Activated T-cell treated with anti-CD3 and anti-CD28 coated beads, Interleukin-2, amount 50 U/mL, for 1 hour (primary cell): ENCODE measurements at places on chromosomes 2 and 18.

DNA sequence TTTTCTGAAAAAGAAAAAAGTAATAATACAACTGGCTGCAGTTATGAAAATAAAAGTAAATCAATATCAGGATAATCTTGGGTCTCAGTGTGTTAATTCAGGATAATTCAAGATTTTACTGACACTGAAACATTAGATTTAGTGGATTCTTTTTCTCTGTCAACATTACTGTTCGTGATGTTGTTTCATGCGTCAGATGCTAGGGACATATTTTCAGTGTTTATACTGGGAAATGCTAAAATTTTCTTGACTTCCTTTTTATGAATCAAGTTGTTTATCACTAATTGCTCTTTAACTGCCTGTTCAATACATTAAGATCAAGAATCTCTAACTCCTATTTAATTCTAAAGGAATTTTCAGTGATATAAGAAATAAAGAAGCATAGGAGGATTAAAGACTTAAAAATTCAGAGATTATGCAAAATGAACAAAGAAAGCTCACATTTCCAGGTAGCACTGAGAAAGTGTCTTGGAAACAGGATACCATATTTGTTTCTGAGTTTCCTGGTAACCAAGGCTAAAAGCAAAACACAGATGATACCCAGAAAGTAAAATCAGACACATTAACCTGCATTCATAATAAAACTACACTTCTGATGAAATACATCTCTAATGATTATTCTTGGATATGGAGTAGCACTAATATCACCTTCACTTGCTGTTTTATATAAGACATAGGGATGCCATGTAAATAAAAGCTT is 174.0 kb downstream of the ARL4C start:
- no peak for DNase-seq

- DNase-seq: no peak
Measured at GRCh38 chr2:200172521-200172920, 134.0 kb upstream of the SPATS2L start.

- DNase-seq: peak; percentile 19
Measured at GRCh38 chr2:30622452-30622851, 175.4 kb downstream of the LCLAT1 start.

DNA sequence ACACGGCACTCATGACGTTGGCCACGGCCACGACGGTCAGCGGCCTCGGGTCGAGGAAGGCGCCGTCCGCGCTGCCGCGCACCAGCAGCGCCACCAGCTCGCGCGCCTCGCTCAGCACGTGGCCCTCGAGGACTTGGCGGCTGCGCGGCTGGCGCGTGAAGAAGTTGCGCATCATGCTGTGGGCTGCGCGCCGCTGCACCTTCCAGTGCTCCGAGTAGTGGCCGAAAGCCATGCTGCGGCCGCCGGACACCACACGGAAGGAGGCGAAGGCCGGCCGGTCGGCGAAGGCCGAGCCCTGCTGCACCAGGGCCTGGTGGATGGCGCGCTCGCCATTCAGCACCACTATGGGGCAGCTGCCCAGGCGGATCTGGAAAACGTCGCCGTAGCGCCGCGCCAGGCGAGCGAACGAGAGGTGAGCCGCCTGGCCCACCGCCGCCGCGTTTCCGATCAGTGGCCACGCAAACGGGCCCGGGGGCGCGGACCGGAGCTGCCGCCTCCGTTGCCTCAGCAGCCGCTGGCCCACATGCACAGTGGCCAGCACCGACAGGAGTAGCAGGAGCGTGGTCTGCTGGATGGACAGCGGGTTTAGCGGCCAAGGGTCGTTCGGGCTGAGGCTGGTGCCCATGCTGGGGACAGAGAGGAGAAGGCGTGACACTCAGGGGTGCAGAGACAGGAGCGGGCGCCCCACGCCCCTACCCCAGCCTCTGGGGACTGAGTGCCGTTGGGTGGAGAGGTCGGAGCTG is 1.0 kb downstream of the CYP1B1 start:
- no peak for DNase-seq

GRCh38 chr2:152558158-152558984 is 158.9 kb downstream of the PRPF40A start:
- DNase-seq: no peak

- peak; percentile 2 for DNase-seq
Measured at GRCh38 chr2:128308889-128309279, 9.8 kb downstream of the HS6ST1 start.

- no peak for DNase-seq
Measured at GRCh38 chr2:1601471-1602277, 142.6 kb downstream of the PXDN start.

GRCh38 chr2:37011130-37011529 is 44.8 kb upstream of the STRN start:
- DNase-seq: no peak

DNA sequence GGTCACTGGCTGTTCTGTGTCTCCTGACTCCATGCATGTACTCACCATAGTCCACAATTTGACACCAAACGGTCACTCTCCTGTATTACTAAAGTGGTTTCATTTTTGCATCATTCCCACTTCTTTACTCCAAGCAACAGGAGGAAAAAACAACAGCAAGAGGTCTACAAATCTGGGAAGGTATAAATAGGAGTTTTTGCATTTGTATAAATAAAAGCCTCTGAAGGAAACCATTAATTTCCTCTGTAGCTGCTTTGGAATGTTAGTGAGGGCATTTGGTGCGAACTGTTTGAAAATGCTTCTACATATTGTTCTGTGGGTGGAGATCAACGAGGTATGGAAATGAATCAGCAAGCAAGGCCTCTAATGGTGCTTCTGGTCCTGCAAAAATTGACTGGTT is 148.5 kb upstream of the DLX2 start:
- DNase-seq: no peak

- no peak for DNase-seq
Measured at GRCh38 chr2:55478610-55479304, 40.8 kb upstream of the CFAP36 start.

- no peak for DNase-seq
Measured at GRCh38 chr2:79453918-79454317, 58.9 kb upstream of the CTNNA2 start.

DNA sequence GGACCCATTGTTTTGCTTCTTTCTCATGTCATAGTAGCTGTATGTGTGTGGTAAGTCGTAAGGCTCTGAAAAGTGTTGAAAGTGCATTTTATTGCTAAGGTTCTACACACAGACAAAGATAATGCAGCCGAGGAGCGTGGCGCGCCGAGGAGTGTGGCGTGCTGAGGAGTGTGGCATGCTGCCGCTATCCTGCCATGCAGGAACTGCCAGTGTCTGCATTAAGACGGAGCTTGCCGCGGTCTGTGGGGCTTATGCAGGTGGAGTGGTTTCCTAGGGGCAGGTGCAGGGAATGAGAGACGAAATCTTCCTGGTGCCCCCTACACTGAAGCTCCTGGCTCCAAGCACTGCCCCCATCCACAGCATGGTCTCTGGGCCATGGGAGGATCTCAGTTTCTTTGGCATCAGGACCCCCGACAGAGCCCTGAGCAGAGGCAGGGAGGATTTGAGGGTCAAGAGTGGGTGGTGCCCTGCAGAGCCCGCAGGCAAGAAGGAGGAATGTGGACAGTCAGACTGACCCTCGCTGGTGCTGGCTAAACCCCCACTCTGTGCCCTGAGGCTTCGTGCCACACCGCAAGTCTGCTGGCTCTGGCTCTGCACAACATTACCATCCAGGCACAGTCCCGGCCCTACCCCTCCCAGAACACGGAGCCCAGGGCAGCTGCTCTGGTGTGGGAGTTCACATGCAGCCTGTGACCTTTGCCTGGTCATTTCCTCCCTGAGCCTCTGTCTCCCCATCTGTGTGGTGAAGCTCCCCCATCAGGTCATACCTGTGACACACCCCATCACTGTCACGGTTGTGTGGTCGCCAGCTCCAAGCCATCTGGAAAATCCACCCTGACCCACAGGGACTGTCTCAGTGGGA is 3.2 kb downstream of the SNED1 start:
- DNase-seq: no peak

GRCh38 chr18:55248495-55248894 is 289.2 kb upstream of the CCDC68 start:
- no peak for DNase-seq

- DNase-seq: no peak
Measured at GRCh38 chr2:23685181-23685580, 241.7 kb downstream of the ATAD2B start.

- DNase-seq: no peak
Measured at GRCh38 chr2:159671047-159671446, 41.3 kb upstream of the MARCHF7 start.

DNA sequence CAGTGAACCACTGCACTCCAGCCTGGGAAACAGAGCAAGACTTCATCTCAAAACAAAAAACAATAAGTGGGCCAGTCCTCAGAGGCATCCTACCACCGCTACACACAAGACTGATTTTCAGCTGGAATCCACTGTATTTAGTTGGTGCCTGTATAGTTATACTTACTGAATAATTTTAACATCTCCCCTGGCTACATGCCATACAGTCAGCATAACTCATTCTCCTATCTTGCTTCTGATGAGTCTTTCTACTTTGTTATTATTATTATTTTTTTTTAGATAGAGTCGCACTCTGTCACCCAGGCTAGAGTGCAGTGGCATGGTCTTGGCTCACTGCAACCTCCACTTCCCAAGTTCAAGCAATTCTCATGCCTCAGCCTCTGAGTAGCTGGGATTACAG is 19.9 kb upstream of the CAB39 start:
- DNase-seq: no peak

DNA sequence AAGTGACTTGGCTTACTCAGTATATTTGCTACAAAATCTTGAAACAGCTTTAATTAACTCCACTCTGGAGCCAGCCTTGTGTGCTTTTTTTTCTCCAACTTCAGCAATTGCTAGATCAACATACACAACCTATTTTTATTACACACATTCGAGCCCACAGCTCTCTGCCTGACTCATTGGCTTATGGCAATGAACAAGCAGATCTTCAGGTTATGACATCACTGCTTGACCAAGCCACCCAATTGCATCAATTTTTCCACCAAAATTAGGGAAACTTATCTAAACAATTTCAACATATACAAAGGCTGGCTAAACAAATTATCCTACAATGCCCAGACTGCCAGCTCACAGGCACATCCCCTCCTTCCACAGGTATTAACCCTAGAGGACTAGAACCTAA is 39.6 kb upstream of the PDK1 start:
- no peak for DNase-seq

- DNase-seq: no peak
Measured at GRCh38 chr2:188580738-188581137, 289.1 kb downstream of the GULP1 start.

DNA sequence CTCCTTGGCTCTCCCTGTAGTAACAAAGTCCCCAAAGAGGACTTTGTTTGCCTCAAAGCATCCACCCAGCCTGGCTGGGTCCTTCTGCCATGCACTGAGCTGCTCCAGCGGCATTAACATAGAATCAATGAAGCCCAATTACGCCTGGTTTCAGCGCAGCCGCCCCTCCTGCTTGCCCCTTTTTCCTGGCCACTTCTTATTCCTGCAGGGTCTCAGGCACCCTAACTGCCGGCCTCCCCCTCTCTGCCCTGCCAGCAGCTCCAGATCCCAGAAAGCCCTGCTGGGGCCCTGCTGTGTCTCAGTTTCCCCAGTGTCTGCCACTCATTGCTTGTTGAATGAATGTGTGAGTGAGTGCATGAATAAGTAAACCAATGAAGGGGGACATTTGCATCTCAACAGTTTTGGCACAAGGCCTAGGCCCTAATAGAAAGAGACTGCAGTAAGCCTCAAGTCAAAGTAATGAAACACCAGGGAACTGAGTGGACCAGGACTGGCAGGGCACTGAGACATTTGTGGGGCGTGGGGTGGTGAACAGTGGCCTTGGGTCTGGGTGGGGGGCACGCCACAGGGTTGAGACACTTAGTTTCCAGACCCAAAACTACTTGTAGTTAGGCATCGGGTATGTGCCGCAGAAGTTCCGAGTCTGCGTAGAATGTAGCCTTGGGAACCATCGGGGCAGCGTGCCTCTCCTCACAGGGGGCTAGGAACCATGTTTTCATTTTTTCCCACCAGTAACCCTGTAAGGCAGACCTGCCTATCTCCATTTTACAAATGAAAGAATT is 60.6 kb downstream of the SMAD7 start:
- DNase-seq: no peak

- peak; percentile 95 for DNase-seq
Measured at GRCh38 chr2:96538487-96539214, 2.1 kb downstream of the ARID5A start.

DNA sequence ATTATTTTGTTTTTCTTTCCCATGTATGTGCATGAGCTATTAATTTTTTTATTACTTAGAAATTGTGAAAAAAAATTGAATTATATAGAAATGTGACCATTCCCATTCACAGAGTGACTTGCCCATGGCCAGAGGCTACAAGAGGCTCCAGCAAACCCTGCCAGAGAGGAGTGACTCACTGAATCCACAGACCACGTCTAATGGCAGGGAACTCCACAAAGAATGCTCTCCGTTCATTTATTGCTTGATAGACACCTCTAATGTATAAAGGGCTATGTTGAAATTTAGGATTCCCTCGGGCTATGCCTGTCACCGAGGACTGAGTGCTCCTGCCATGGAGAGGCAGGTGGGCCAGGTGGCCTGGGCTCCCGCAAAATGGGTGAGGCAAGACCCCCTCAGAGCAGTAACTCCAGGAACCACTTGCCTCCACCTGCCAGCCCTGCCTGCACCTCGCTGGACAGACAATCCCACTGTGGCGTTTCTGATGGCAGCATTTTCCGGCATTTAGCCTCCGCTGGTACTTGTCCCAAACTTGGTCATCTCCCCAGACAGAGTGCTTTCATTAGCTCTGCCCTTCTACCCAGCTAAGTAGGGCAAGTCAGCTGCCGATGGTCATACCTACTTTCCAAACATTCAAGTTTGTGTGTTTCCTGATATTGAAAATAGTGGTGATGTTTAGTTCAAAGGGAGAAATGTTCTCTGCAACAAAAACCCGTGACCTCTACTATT is 200.3 kb downstream of the PRKCE start:
- DNase-seq: no peak

- no peak for DNase-seq
Measured at GRCh38 chr2:71559828-71560637, 106.7 kb downstream of the DYSF start.

DNA sequence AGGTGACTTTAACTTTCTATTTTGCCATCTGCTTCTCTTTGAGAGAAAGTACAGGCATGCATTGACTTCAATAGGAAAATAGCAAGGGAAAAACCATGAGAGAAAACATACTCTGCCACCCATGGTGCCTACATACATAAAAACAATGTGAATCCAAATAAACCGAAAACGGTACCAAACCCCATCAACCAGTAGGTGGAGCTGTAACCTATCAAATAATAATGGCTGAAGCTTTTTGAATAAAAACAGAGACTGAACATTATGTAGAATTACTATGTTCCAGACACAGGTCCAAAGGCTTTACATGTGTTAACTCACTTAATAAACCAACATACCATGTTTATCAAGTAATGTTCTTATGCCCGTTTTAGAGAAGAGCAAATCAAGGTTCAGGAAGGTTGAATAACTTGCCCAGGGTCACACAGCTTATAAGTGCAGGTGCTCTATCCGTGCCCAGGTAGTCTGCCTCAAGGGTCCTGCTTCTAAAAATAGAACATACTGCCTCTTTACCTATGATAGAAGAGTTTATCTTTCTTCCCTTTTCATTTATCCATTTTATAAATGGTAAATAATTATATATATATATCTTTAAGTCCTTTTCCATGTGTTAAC is 293.9 kb upstream of the SYT4 start:
- DNase-seq: no peak
